ENCODE measurements at places on chromosomes 12 and 14. TPM values are rescaled to one million over a fixed set of nuclear protein-coding genes. Genes with fewer than 3 reads are reported as not detected.

- H3K4me3 ChIP-seq = no peak overlapping the region
- H3K36me3 ChIP-seq = no peaks in the 10 kb centered on the region
- H3K27me3 ChIP-seq = peaks cover 3% of the 10 kb centered on the region
These were observed 35.7 kb upstream of the ACTN1 start for GRCh38 chr14:69014829-69015259.

- DNase-seq = no peak
- H3K4me3 ChIP-seq = no peak overlapping the region
- H3K27me3 ChIP-seq = peaks cover 39% of the 10 kb centered on the region
- no peaks in the 10 kb centered on the region for H3K36me3 ChIP-seq
- H3K27ac ChIP-seq = no peak overlapping the region
These were observed 2.6 kb upstream of the RIN3 start for GRCh38 chr14:92510972-92511371.

Gene B4GALNT1
- total RNA-seq = 1.8 TPM

Gene CLEC4A
- total RNA-seq = 0.50 TPM

Data from activated CD4-positive, alpha-beta memory T cell treated with anti-CD3 and anti-CD28 coated beads, Interleukin-2, amount 10 ng/mL, durations not matched to agents 7 days and 5 days (primary cell).